PC-3 (cell line): ENCODE measurements at places on chromosomes 2 and 18.

GRCh38 chr2:53467467-53468180 is 300.0 kb upstream of the CHAC2 start:
- DNase-seq: no peak

DNA sequence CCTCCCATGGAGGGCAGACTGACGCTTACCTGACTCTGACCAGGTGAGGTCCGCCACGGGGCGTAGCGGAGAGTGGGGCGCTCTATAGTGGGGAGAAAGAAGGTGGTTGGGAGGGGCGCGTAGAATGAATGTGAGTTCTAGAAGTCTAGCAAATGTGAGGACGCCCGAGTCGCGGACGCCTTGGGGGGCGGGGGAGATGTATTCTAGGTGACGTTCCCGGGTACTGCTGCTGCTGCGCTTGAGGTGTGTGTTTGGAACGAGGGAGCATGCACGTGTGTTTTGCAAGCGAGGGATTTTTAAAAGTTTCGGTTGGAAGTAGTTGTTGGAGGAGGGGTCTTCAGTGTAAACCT is 758 bp downstream of the RIF1 start:
- DNase-seq: peak; percentile 17

- no peak for DNase-seq
Observed at GRCh38 chr18:34872066-34872465, 162.0 kb downstream of the DTNA start.

DNA sequence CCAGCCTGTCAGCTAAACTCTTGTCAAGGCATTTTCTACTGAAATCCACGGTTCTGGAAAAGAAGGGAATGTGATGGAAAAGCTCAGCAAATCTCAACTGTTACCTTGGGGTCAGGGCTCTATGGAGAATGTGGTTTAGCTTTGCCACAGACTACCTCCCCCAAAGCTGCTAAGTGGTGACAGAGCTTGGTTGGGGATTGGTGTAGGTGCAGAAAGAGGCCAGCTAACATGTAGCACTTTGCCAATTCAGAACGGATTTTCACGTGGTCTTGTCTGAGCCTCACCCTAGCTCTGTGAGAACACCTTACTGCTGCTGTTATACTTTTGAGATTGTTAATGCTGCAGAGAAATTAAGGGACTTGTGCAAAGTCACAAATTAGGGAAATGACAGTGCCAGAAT is 331.1 kb downstream of the RND3 start:
- DNase-seq: no peak

GRCh38 chr2:34159901-34160300 is 560.8 kb upstream of the FAM98A start:
- no peak for DNase-seq

- DNase-seq: no peak
Observed at GRCh38 chr18:1056404-1056803, 151.7 kb downstream of the ADCYAP1 start.

GRCh38 chr2:20972792-20973565 is 70.9 kb downstream of the APOB start:
- DNase-seq: no peak

DNA sequence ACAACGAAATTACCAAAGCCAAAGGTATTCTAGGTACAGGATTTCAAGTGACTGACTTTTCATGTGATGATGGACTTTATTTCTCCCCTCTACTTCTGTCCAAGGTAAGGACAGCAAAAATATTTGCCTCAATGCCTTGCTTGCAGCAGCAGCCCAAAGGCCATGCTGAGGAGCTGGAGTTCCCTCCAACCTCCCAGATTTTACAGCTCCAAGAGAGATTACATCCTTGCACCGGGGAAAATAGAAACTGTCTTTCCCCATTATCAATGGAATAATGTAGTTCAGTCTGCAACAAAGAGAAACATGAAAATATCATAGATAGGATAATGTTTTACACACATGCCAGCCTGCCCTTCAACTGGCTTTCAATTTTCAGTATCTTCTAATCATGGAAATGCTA is 13.5 kb downstream of the HSPD1 start:
- no peak for DNase-seq

DNA sequence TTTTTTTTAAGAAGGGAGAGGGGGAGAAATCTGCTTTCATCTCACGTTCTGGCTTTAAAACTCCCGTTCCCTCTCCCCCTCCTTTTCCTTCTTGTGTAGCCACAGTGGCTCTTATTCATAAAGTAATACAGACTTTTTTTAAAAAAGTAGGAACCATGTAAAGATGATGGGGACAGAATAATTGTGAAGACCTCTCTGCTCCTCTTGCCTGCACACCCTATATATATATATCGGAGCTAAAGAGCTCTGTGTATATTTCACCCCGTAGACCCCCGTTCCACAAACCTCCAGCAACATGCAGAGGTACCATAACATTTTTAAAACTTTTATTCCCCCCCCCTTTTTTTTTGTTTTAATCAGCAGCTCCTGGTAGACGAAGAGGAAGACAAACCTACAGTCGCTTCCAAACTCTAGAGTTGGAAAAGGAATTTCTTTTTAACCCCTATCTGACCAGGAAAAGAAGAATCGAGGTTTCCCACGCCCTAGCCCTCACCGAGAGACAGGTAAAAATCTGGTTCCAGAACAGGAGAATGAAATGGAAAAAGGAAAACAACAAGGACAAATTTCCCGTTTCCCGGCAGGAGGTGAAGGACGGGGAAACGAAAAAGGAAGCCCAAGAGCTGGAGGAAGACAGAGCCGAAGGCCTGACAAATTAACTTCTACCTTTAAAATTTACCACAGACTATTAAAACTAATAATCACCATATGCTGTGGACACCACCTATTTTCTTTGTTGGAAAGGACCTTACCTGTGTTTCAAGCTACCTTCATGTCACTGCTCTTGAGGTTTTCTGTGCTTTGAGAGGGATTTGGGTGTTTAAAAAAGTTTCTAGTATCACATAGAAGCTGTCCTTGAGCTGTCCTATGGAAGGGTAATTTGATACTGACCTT is 1.7 kb downstream of the HOXD8 start:
- DNase-seq: no peak

- peak; percentile 31 for DNase-seq
Observed at GRCh38 chr18:25561918-25562317, 210.0 kb upstream of the ZNF521 start.

DNA sequence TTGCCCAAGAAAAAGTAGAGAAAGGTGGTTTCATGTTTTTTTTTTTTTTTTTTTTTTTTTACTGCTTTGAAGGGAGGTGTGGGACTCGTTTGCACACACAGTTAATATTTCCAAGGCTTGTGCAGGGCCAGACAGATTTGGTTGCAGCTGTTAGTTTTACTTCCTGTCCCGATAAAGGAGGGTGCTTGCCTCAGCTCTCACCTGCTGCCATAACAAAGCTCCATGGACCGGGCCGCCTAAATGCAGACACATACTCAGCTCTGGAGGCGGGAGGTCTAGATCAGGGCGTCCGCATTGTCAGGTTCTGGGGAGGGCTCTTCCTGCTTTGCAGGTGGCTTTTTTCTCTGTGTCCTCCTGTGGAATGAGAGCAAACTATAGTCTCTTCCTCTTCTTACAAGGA is 69.9 kb downstream of the ODC1 start:
- DNase-seq: no peak

GRCh38 chr2:69950241-69950640 is 11.2 kb downstream of the ASPRV1 start:
- DNase-seq: no peak

GRCh38 chr2:26850505-26850904 is 2.6 kb downstream of the DPYSL5 start:
- DNase-seq: no peak

DNA sequence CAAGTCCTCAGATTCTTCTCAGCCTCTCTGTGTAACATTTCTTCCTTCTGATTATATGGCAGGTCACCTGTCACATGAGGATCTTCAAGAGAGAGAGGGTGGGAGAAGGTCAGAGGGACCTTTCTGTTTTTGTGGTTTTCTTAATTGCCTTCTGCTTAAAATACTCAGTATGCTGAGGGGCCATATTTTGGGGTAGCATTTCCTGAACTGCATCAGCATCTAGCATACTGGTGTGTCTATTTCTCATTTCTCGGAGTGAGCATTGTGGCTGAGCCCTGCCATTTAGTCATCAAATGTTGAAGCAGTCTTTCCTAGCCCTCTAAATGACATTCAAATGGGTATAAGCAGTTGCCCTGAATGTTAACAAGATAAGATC is 162.7 kb downstream of the MYO3B start:
- no peak for DNase-seq

- DNase-seq: no peak
Observed at GRCh38 chr2:64924170-64924934, 64.8 kb upstream of the SLC1A4 start.

- DNase-seq: no peak
Observed at GRCh38 chr2:41222593-41222992, 770.7 kb upstream of the SLC8A1 start.

GRCh38 chr2:137507237-137507636 is 457.0 kb upstream of the HNMT start:
- DNase-seq: no peak

- peak; percentile 81 for DNase-seq
Observed at GRCh38 chr18:23689031-23689615, at the start of gene LAMA3. Gene LAMA3 (plus strand): TSS chr18:23689453. CDS start chr18:23689684, 231 bp downstream.

- DNase-seq: peak; percentile 75
Observed at GRCh38 chr2:240997856-240998705, at the start of gene SNED1. Gene SNED1 (plus strand): TSS chr2:240998618. CDS start chr2:240998838, 220 bp downstream.

- no peak for DNase-seq
Observed at GRCh38 chr2:167450364-167450763, 562.1 kb downstream of the XIRP2 start.

DNA sequence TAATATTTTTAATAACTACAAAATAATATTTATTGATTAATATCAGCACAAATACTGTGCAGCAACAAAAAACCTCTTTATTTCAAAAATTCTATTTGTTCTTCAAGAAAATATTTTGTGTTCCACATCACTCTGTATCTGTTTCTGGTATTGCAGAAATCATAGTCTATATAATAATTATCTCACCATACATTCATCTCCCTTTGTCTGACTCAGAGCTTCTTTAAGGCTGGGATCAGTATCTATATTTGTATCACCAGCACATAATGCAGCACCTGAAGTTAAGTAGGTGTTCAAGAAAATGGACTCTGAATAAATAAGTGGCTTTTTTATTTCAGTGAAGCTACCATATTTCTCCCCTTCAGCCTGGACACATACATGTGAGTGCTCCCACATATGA is 1.6 kb upstream of the MARCHF4 start:
- DNase-seq: no peak

DNA sequence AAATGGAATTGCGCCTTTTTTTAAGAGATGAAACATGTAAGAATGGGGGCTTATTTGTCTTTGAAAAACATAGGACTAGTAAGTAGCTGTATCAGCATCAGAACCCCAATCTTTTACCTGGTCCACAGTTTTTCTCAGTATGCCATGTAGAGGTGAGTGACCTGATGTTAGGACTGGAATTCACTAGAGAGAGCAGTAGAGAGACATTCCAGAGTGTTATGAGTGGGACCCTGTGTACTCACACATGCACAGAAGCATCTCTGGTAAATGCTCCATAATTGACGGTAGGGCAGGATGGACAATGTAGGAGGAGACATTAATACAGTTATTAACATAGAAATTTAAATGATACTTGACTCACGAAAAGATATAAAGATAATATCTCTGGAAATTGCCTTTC is 1.4 kb upstream of the GALNT13 start:
- DNase-seq: no peak

DNA sequence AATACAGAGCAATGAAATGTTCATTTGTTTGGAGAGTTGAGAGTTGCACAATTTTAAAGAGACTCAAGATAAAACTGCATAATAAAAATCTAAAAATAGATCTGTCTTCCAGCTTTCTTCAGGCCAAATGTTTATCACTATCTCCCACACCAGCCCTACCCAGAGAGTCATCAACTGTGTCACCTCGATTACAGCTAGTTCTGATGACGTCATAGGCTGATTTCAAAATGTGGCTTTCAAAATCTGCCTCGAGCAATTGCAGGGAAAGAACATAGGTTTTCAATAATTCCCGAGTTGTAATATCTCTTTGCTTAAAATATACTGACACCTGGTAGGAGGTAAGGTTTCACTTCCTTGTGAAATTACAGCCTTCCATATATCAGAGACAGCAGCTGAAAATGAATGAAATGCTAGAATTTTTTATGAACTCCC is 677.6 kb upstream of the ID2 start:
- DNase-seq: peak; percentile 48

DNA sequence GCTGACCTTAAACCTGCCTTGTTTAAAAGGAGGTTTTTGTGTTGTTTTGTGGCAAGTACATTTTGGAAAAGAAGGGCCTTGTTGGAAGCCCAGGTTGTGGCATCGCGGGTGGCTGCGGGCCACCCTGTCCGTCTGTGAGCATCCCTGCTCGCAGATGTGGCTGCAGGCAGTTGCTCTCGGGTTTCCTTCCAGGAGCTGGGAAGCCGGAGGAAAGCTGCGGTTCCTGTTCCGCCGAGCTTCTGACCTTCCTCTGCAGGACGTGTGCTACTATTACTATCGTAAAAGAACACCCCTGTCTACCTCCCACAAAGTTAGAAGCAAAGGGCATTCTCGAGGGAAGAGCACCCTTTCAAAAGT is 766 bp downstream of the MFF start:
- DNase-seq: peak; percentile 62

- no peak for DNase-seq
Observed at GRCh38 chr18:22871809-22872525, 61.2 kb upstream of the RBBP8 start.

- no peak for DNase-seq
Observed at GRCh38 chr2:135736546-135736945, 5.1 kb upstream of the UBXN4 start.

- DNase-seq: peak; percentile 58
Observed at GRCh38 chr2:225002656-225003045, 39.6 kb downstream of the DOCK10 start.

DNA sequence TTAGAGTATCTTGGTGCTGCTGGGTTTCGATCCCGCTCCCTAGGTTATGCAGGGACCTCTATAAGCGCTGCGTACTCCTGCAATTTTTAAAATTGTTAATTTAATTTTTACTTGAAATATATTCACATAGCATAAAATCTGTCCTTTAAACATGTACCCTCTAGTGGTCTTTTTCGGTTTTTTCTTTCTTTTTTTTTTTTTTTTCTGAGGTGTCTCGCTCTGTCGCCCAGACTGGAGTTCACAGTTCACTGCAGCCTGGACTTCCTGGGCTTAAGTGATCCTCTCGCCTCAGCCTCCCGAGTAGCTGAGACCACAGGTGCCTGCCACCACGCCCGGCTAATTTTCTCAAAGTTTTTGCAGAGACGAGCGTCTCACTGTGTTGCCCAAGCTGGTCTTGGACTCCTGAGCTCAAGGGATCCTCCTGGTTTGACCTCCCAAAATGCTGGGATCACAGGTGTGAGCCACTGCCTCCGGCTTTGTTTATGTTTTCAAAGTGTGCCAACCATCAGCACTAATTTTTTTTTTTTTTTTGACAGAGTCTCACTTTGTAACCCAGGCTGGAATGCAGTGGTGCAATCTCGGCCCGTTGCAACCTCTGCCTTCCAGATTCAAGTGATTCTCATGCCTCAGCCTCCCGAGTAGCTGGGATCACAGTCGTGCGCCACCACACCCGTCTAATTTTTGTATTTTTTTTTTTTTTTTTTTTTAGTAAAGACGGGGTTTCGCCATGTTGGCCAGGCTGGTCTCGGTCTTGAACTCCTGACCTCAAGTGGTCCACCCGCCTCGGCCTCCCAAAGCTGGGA is 585 bp upstream of the MOB1A start:
- DNase-seq: no peak

GRCh38 chr2:45937990-45938389 is 286.5 kb downstream of the PRKCE start:
- DNase-seq: no peak

- DNase-seq: peak; percentile 75
Observed at GRCh38 chr18:45169610-45170009, 445.7 kb upstream of the SLC14A2 start.
